ENCODE measurements at places on chromosomes 1 and 21.

GRCh38 chr1:243672539-243673074, 177.4 kb downstream of the AKT3 start:
- DNase-seq, result no peak

DNA sequence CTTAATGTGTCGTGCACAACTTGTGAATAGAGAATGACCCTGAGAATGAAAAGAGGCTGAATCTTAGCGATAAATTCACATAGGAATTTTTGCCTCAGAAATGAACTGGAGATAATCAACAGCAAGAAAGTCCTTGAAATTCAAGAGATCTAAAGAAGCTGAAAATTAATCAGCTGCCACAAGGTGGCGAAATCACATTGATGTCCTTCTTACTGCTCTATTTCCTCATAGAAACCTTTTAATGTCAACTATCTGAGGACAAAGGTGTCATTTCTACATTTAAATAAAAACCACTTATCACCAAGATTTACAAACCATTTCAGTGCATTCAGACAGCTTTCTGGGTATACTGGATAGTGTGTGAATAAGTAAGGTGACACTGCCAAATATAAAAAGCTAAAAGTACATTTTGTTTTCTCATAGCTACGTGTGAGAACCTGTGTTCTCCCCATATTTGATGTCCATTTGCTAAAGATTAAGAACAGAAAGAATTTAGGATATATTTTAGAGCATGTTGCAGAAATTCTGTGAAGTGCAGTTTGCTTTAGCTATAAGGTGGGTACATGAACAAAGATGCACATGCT, 485.3 kb upstream of the PTBP2 start:
- DNase-seq, result no peak

DNA sequence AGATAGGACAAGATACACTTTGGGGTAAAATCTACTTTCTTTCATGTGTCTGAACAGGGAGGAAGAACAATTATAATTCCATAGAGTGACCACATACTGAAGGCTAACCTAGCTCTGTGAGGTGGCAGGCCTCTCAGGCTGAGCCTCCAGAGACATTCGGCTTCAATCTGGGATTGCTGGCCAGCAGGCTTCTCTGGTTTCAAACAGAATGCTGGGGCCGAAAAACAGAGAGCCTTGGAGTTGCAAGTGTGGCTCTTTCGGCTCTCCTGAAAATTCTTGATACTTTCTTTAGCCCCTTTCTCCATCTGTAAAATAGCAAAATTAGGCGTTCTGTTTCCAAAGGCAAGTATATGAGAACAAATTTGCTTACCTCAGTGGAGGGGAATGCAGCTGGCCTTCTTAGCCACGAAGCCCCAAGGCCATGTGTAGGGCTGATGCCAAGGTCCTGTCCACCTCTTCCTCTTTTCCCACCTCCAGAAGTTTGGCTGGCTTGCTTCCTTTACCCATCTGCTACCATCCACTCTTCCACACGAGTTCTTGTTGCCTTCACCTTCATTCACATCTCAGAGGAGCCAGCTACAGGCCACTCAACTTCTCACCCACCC, 30.0 kb upstream of the UBE2U start:
- no peak for DNase-seq

- no peak for DNase-seq
These were observed 71.3 kb upstream of the LRRC8B start for GRCh38 chr1:89453123-89453972.

DNA sequence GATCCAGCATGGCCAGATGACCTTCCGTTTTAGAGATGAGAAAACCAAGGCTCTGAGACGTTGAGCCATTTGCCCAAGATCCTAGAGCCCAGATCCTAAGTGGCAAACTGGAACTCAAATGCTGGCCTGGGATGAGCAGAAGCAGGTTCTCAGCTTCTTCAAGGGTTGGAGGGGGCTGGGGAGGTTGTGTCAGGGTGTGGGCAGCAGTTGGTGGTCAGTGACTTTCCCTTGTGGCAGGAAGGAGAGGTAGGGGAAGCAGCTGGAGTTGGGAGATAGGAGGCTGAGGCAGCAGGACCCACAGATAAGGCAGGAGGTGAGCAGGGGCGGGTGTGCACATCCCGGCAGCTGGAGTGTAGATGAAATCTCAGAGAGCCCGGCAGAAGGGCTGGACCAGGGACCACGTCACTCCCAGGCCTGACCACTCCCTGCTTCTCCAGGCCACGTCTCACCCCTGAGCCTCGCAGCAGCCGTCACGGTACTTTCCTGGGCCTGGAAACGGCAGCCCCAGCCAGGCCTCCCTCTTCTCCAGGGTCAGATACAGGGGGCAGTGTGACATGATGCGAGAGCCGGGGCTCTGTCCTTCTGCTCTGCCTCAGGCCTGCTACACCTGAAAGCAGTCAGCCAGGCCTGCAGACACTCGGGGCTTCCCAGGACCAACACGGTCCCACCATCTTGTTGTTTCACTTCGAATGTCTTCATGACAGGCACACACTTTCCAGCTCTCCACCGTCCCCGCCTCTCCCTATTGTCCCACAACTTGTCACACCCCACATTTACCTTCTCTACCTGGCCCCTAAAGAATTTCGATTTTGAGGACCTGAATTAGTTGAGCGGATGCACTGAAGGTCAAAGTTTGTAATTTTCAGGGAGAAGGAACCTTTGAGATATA, 11.5 kb upstream of the LAPTM5 start:
- DNase-seq, result no peak

DNA sequence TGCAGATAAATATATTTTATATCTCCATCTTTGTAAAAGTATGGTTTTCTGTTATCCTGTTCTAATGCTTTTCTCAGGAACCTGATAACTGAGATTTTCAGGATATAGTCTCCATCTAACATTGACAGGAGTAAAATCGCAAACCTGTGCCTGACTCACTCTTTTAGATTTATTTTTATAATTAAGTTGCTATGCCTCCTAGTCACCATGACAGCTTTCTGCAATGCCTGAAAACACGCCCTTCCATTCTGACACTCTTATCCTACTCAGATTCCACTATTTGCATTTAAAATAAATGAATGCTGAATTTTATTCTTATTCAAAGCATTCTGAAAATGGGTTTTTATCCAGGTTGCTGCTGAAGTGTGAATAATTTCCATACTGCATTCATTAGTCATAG, 62.8 kb downstream of the RGS21 start:
- DNase-seq, result no peak

DNA sequence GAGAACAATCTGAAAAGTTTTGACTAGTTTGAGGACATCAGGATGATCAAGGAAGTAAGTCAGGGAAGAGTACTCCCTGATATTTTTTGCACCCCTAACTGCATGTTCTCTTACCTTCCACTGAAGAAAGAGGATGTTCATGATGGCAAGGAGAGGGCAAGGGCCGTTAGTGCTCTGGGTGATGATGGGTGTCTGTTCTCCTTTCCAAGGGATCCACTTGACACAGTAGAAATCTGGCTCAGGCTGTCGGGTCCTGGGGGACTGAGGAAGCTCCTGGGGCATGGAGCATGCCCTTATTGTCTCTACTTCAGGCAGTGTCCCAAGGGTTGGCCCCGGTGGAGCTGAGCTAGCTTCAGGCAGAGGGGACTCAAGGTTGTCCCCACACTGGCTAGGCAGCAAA, 4.7 kb downstream of the MINDY1 start:
- no peak for DNase-seq

GRCh38 chr1:111825217-111825616, 69.5 kb downstream of the DDX20 start:
- DNase-seq, result no peak

- DNase-seq, result no peak
These were observed 6.5 kb downstream of the SDF4 start for GRCh38 chr1:1225238-1225845.

GRCh38 chr1:15088281-15088971, 65.1 kb upstream of the TMEM51 start:
- DNase-seq, result no peak

GRCh38 chr1:48841461-48841860, 64.8 kb upstream of the BEND5 start:
- no peak for DNase-seq

DNA sequence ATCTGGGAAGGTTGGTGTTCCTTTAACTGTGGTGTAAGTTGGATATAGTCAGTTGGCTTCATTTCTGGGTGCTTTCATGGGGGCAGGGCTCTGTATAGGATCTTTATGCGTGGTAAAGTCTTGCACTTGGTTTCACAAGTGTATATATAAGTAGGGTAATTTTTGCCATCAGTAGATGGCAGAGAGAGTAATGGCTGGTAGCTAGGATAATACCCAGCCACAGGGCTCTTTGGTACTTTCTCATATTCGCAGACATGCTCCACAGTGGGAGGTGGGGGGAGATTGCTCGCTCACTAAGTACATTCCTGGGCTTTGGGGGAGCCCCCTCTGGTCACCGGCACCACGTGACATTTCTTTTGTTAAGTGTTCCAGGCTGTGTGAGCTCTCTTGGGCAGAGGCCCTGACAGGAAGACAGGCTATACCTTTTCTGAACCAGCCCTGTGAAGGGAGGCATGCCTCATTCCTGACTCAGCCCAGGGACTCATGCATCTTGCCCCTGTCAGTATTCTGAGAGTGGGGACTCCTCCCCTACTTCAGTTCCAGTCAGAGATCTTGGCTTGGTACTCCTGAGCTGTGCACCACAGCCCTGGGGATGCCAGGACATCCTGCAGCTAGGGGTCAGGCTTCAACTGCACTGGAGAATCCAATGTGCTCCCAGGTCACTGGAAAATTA, 37.6 kb downstream of the FCRL2 start:
- no peak for DNase-seq

GRCh38 chr21:41121785-41122415, 46.1 kb upstream of the BACE2 start:
- no peak for DNase-seq

DNA sequence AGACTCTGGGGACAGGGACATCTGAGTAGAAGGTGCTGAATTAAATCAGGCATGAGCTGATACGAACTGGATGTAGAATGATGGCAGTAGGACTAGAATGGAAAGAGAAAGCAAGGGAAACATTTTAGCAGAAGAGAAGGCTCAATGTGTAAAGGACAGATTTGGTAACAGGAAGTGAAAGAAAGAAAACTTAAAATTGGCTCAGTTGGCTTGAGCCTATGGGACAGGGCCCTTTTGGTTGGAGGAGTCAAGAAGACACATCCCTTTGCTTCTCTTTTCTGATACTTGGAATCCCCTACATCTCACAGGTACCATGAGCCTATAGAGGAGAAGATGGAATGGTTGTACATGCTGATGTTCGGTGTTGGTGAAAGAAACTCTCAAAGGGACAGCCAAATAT, 300.6 kb upstream of the PLXNA2 start:
- no peak for DNase-seq
